Colonic mucosa (tissue), 4 donors: ENCODE measurements at places on chromosomes 6 and 20.

- DNase-seq = no peak
Measured at GRCh38 chr6:101711518-101711917, 318.0 kb downstream of the GRIK2 start.

DNA sequence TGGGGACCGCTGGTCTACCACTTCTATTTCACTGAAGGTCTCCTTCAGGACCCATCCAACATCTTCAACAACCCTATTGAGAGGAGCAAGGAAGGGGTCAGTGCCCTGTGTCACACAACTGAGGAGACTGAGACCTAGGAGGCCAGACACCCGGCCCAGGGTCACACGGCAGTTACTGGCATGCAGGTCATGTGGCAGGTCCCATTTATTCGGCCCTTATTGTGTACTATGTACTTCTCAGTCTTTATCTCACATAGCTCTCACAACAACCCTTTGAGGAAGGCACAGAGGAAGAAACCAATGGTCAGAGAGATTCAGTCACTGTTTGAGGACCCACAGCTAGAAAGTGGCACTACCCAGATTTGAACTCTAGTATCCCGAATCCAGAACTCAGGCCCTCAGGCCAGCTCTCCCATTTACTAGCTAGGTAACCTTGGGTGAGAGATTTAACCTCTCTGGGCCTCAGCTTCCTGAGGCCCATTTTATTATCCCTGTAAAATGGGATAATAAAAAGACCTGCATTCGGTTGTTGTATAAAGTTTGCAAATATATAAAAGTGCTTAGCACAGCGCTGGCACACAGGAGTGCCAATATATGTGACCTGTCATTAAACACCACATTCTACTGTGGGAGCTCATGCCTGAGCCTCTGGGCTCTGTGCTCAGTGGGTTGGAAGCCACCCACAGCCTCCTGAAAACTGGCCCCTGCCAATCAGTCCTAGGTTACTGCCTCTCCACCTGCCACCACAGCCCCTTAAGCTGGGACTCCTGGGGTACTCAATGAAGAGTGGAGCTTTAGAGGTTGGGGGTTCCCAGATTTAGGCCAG lies 15.8 kb downstream of the TFEB start:
- no peak for DNase-seq

DNA sequence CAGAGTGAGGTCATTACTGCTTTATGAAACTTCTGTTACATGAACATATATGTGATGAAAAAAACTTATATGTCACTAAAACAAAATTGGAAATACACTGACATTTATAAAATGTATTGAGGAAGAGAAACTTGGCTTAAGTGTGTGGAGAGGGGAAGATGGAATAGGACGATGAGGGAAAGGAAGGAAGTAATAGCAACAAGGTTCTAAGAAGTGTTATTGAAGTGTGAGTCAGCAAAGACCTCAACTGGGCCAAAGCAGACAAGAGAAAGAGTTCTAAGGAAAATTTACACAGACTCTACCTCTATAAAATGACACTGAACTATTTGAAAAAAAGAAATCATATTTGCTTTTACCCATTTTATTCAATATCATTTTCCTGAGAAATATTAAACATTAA lies 38.3 kb downstream of the SNX3 start:
- no peak for DNase-seq

GRCh38 chr6:138963531-138963930 lies 24.5 kb downstream of the REPS1 start:
- no peak for DNase-seq

DNA sequence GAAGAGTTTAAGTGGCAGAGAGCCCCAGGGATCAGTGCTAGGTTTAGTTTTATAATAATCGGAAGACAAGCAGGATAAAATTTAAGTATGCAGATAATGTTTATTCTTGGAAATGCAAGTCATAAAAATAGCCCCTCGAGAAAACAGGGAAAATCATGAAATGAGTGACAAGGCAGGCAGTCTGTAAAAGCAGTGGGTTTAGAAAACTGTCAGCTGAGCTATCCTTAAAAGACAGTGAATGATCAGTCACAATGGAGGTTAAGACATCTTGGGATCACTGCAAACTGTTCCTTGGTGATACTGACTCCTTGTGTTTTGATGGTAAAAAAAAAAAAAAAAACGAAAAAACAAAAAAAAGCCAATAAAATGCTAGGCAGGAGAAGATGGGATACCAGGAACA lies 61.3 kb upstream of the BCLAF1 start:
- DNase-seq = no peak

DNA sequence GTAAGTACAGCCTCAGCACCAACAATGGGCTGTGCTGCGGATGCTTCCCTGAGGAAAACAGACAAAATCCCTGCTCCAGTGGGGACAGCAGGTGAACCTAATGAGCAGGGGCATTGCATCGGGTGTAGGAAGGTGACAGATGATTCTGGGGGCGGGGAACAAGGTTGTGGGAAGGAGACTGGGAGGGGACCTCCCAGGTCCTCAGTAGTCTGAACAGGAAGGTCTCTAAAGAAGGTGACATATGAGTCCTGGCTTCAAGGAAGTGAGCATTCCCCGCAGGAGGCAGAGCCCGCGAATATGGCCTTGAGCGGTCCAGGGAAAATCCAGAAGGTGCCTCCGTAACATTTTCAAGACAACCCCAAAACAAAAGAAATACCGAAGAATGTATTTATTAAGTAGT lies 19.4 kb downstream of the ULBP1 start:
- no peak for DNase-seq

DNA sequence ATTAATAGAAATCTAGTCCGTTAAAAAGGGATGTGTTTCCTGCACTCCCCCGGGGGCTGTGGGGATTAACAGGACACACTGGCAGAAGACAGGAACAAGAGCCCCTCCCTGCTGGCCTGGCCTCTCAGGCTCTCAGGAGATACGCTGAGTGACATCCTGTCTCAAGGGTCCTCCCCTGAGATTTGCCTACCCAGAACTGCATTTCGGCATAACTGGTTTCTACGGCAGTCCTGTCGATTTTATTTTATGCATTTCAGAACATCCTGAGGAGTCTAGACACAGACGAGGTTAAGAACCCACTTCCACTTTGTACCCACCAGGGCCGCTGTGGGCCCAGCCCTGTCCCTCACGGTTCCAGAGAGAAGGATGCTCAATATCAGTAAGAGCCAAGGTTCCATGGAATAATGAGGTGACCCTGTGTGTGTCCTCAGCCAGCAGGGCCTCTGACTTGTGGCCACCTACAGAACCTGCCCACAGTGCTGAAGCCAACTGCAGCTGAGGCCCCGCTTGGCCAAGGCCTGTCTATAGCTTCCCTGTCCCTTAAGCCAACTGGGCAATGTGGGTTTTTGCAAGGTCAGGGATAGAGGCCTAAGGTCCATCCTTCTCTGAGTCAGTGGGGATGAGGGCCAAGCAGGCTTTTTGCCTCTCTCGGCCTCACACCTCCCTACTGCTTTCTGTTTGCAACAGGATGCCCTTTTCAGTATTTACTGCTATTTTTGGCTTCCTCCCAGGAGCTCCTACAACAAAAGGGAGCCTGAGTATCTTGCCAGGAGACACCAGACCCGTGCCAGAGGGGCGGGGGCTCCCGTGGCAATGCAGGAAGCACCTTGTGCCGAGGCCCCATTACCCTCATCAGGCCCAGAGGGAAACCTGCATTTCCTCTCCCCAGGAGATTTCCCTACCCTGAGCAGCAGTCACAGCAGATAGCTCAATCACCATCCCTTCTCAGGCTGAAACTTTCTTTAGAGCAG lies 14.7 kb downstream of the UQCC2 start:
- DNase-seq = no peak

DNA sequence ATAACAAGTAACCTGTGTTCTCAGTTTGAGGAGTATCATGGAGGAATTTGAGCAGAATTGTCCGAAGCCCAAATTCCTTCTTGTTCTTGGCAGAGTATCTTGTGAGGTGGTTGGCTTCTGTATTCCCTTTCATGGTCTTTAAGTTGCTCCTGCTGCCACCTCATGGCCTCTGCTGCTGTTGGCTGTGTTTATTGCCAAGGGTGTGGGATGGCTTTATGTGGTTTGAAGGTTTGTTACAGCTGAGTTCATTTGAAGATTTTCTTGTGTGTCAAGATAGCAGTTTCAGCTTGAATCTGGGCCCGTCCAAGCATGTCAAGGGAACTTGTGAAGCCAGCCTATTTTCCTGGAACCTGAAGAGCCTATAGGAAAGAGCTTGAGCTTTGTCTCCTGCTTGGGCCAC lies 20.2 kb upstream of the TTK start:
- no peak for DNase-seq

- peak; percentile 23 for DNase-seq
Measured at GRCh38 chr20:59938696-59939051, 1.4 kb downstream of the PPP1R3D start.

- DNase-seq = peak; percentile 64
Measured at GRCh38 chr20:10654630-10655029, 19.2 kb downstream of the JAG1 start.

- no peak for DNase-seq
Measured at GRCh38 chr6:131960371-131961133, 9.4 kb upstream of the CCN2 start.

DNA sequence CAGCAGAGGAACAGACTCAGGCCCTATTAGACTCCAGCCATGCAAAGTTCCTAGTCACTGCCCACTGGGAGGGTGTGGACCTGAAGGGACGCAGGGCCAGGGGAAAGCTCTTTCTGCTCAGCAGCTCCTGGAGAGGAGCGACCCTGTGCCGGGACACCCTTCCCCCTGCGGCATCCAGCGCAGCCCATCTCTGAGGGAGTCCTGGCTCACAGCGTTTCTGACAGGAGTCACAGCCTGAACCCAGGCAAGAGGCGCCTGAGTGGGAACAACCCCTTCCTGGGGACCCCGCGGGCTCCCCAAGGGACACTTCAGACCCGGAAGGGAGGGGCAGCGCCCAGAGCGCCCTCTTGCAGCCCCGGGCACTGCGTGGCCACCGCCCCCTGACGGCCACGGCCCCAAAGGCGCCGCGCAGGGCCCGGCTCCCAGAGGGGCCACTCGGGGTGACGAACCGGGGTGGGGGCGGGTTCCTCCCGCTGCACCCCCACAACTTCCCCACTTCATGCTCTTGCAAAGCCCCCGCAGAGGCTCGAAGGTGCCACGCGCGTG lies 862 bp downstream of the UCKL1 start:
- no peak for DNase-seq

GRCh38 chr6:43966853-43967718 lies 160.2 kb downstream of the MRPL14 start:
- DNase-seq = no peak

DNA sequence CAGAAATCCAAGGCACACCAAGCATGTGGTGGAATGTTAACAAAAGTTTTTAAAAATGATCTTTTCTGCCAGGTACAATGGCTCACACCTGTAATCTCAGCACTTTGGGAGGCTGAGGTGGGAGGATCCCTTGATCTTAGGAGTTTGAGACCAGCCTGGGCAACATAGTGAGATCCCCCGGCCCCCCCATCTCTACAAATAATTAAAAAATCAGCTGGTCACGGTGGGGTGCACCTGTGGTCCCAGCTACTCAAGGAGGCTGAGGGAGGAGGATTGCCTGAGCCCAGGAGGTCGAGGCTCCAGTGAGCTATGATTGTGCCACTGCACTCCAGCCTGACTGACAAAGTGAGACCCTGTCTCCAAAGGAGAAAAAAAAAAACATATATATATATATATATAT lies 8.0 kb downstream of the RIPK1 start:
- DNase-seq = no peak

GRCh38 chr6:83592770-83593394 lies 80.5 kb downstream of the PRSS35 start:
- no peak for DNase-seq

GRCh38 chr6:21037453-21037852 lies 503.2 kb downstream of the CDKAL1 start:
- DNase-seq = no peak

DNA sequence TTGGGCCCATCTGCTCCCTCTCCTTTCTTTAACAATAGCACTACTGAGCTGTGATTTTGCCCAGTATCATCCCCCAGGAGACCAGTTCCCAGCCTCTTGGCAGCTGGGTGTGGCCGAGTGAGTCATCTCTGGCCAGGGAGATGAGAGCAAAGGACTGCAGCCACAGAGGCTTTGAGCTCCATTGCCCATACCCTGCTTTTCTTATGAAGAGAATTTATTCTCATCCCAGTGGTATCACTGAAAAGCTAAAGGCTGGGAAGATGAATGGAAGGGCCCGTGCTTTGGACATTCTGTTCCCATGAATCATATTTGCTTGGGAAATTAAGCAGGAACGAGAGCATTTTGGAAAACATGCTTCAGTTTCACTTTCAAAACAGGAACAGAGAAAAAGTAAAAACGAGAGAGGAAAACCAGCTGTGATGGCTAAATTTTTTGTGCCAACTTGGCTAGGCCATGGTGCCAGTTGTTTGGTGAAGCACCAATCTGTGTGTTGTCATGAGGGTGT lies 14.9 kb downstream of the CST3 start:
- peak; percentile 74 for DNase-seq

- DNase-seq = no peak
Measured at GRCh38 chr6:142013875-142014495, 118.7 kb upstream of the GJE1 start.

DNA sequence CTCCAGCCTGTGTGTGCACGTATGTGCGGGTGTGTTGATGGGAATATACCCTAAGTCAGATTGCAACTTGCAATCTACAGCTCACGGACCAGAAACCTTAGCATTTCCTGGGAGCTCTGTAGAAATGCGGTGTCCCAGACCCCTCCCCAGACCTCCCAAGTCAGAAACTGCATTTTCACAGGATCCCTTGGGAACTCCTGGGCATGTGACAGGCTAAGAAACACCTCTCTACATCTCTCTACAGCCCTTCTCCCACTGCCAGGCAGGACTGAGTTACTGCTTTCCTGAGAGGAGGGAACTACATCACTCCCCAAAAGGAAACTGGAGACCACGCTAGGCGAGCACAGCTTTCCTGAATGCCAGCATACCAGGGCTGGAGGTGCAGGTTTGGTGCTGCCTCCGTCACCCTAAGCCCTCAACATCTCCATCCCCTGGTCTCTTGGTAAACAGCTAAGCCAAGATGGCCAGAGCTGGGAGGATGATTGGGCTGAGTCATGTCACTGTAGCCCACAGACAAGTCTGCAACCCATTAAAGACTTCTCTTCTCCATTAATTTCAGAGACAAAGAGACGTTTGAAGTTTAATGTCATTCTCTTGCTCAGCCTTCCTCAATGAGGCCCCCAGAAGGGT lies 194.4 kb downstream of the BMP7 start:
- DNase-seq = no peak

DNA sequence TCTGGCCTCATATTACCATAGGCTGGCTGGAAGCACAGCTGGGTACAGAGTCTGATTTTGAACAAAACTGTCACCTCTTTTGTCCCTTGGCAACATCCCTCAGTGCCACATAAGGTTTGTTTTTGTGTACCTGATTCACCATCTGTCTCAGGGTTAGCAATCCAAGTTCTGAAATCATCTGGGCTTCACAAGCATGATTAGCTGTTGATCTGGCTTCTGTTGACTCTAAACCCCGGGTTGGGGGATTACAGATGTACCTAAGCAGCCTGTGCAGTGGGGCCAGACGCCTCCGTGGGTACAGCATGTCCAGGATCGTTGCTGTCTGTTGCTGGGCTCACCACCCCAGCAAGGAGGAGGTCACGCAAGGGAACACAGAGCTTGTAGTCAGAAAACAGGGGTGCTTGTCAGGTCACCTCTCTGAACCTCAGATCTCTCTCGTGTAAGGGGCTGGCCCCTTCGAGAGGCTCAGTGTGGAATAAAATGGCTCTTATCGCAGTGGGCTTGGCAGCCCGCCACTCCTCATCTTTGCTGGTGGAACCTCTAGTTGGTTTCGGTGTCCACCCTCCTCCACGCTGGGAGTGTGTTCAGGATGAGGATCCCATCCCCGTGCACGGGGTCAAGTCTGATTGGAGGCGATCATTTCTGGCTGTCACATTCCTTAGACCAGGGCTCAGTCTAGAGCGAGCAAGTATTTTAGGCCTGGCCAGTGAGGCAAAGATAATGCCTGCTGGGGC lies 39.2 kb upstream of the ZNF831 start:
- no peak for DNase-seq

- DNase-seq = no peak
Measured at GRCh38 chr20:32436142-32436861, 78.2 kb downstream of the ASXL1 start.
